ENCODE measurements at places on chromosomes 2 and 18. TPM values are rescaled to one million over a fixed set of nuclear protein-coding genes. Genes with fewer than 3 reads are reported as not detected.

The AQP12A gene
- total RNA-seq: not detected

The TRABD2A gene
- total RNA-seq: 1.1 TPM

The PROKR1 gene
- not detected for total RNA-seq

The DHRS9 gene
- not detected for total RNA-seq

The BCL11A gene
- total RNA-seq: 0.11 TPM

The VWA3B gene
- not detected for total RNA-seq

The PCARE gene
- total RNA-seq: not detected

The TUBA3E gene
- not detected for total RNA-seq

The RBKS gene
- total RNA-seq: not detected

The CTAGE1 gene
- not detected for total RNA-seq

The AAMP gene
- total RNA-seq: 73.7 TPM

The ITPRIPL1 gene
- 14.5 TPM for total RNA-seq

The RNF125 gene
- total RNA-seq: 8.6 TPM

The ANKRD30BL gene
- total RNA-seq: not detected

The LRRC30 gene
- not detected for total RNA-seq

The DSG1 gene
- total RNA-seq: not detected

The SLC16A14 gene
- total RNA-seq: 15.8 TPM

The BMPR2 gene
- total RNA-seq: 47.8 TPM

The DQX1 gene
- not detected for total RNA-seq

The EFHD1 gene
- total RNA-seq: 142 TPM

Measured in ascending aorta (tissue), 2 donors.